MG63 (cell line): ENCODE measurements at places on chromosomes 3 and 15.

DNA sequence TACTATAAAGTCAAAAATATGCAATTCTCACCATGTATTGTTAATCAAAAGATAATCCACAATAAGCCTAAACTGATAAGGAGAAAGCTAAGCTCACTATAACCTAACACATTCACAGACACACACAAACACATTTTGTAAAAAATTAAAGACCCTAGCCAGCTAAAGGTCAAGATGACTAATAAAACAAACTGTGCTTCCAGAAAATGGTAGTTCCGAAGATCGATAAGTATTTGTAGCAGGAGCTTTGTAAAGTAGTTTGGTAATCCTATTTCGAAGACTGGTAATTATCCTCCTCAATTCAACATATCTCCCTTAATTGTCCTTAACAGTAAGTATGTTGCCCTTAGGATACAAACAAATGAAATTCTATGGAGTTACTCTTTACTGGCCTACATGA, 62.9 kb upstream of the CHMP2B start:
- no peak for DNase-seq

DNA sequence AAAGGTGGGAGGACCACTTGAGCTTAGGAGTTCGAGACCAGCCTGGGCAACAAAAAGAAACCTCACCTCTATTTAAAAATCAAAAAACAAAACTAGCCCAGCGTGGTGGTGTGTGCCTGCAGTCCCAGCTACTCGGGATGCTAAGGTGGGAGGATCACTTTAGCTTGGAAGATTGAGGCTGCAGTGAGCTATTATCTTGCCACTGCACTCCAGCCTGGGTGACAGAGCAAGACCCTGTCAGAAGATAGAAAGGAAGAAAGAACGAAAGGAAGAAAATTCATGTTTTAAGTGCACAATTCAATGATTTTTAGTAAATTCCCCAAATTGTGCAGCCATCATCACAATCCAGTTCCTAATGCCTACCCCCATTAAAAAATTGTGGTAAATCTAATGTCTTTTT, 7.8 kb downstream of the FSD2 start:
- no peak for DNase-seq

DNA sequence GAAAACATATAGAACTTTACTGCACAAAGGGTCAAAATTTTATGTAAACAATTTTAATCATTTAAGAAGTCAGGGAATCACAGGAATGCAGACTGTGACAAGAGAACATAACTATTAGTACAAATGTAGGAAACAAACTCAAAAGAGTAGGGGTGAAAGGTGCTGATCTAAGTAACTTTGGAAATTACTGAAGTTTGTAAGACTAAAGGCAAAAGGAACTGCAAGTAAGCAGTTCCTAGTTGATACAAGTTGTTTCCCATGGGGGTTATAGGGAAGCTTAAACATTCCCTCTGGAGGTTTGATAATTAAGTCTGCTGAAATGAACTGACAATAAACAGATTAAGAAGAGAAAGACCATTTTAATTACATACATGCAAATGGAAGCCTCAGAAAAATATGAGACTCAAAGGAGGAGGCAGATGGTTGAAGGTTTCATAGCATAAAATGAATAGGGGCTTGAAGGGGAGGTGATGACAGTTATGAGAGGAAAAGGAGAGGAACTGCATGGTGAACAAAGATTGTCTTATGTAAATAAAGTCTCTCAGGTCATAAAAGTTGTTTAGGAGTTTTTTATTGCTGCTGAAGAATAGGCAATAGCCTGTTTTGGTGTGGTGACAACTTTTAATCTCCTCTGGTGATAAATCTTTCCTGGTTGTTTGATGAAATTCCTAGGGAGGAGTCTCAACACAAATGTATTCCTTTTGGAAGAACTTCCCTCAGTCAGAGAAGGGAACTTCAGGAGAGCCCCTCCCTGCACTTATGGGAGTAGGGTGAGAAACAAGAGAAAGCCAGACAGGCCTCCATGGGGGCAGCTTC, 17.1 kb downstream of the SETMAR start:
- no peak for DNase-seq

DNA sequence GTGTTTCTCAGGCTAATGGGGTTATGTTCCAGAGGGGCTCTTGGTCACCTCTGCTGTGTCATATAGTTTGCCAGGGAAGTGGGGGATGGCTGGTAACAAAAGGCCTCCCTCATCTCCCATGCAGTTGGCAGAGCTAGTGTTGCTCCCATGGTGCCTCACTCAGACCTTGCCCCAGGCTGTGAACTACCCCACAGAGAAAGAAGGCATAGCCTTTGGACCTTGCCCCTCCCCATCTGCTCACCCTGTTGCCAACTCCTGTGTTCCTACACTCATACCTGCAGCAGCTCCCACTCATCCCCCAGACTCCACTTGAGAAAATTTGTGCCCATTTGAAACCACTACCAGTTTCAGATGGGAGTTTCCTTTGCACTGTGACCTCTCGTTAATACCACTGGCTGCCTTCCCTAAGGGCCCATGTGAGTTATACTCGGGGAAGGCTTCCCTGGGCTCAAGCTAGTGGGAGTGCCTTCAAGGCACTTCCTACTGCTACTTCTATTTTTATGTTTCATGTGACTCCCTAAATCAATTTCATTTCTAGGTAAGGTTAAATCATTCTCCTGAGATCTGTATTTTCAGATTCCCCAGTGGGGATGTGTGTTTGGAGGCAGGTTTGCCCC, 25.3 kb upstream of the COPB2 start:
- DNase-seq, result no peak

DNA sequence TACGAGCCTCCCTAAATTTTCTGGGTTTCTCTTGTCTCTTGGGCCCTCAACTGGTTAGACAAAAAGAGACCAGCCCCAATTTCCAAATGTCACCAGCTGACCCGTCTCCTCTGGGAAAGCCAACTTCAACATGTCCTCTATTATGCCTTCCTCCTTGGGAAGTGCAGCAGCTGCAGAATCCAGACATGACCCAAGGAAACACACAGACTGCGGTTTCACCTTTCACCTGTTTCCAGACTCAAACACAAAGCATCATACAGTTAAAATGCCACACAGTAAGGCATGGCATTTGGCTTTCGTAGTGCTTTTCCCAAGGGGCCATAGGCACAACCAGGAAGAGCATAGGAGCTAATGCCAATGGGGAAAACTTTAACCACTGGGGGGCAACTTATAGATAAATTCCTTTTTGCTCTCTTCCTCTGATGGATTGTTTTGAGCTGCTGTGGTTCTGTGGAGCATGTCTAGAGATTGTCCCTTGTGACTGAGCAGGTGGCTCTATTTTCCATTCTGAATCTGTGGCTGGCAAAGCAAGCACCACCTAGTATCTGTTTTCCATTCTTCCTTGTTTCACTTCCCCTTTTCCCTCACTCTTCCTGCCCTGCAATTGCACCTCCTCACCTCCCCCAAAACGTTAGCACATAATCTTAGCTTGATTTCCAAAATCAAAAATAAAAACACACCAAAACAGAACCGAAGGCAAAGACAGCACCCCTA, 49.3 kb downstream of the HHLA2 start:
- no peak for DNase-seq

DNA sequence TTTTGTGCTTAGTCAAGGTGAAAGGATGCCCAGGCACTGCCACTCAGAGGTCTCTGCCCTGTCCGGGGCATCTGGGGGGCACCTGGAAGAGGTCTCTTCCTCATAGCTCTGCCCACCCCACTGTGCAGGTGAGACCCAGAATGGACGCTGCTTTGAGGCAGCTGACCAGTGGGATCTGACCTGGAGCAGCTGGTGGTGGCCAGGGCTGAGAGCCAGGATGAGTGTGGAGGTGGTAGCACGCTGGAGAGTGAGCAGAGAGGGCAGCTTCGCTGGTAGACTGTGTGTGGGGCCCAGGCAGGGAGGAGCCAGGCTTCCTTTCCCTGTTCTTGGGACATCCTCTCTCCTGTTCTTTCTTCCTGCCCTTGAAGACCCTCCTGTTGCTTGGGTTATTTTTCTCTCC, 32.2 kb upstream of the PLA2G4E start:
- no peak for DNase-seq

DNA sequence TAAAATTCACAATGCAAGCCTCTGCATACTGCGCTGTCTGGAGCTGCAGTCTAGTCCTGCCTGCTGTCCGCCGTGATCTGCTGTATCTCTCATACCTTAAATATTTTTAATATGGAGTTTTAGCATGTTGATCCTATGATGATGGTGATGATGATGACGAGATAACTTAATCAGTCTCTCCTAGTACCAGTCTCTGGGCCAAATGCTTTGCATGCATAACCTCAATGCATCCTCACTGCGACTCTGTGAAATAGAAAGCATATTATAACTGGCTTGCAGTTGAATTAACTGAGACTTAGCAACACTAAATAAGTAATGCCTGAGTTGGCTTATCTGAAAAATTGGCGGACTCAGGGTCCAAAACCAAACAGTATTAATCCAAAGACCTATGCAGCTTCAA, 38.4 kb upstream of the BCHE start:
- no peak for DNase-seq
